ENCODE measurements at places on chromosomes 1 and 21. TPM values are rescaled to one million over a fixed set of nuclear protein-coding genes. Genes with fewer than 3 reads are reported as not detected.
A peak's percentile ranks its signal among the peaks of the same experiment; 100 is the strongest.

MAN1C1 gene
- 16.8 TPM for total RNA-seq

TMEM52 gene
- total RNA-seq, result not detected

PTPN7 gene
- total RNA-seq, result 255 TPM

TNFSF4 gene
- total RNA-seq, result 5.0 TPM

GRCh38 chr1:218242171-218242570, 42.9 kb upstream of the RRP15 start:
- H3K27ac ChIP-seq, result no peak overlapping the region
- H3K27me3 ChIP-seq, result no peaks in the 10 kb centered on the region
- no peak overlapping the region for H3K4me3 ChIP-seq
- H3K4me1 ChIP-seq, result no peaks in the 10 kb centered on the region
- no peaks in the 10 kb centered on the region for H3K36me3 ChIP-seq

DNA sequence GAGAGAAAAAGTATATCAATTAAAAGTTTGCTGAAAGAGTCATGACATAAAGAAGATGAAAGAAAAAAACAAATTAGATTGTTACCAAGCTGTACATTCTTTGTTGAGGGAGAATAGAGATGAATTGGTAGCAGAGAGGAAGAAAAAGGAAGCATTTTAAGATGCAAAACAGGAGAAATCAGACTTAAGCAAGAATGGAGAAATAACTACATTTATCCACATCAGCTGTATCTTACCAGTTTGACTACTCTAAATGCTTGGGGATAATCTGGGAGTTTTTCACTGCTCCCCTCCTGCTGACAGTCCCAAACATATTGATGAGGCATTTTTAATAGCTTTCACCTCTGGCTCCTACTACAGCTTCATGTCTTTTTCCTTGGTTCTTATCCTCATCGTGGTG, 16.8 kb upstream of the PTPRC start:
- H3K4me1 ChIP-seq, result peaks cover 93% of the 10 kb centered on the region
- H3K27ac ChIP-seq, result peak overlapping the region; percentile 99
- peaks cover 9% of the 10 kb centered on the region for H3K36me3 ChIP-seq
- no peak for DNase-seq

DNA sequence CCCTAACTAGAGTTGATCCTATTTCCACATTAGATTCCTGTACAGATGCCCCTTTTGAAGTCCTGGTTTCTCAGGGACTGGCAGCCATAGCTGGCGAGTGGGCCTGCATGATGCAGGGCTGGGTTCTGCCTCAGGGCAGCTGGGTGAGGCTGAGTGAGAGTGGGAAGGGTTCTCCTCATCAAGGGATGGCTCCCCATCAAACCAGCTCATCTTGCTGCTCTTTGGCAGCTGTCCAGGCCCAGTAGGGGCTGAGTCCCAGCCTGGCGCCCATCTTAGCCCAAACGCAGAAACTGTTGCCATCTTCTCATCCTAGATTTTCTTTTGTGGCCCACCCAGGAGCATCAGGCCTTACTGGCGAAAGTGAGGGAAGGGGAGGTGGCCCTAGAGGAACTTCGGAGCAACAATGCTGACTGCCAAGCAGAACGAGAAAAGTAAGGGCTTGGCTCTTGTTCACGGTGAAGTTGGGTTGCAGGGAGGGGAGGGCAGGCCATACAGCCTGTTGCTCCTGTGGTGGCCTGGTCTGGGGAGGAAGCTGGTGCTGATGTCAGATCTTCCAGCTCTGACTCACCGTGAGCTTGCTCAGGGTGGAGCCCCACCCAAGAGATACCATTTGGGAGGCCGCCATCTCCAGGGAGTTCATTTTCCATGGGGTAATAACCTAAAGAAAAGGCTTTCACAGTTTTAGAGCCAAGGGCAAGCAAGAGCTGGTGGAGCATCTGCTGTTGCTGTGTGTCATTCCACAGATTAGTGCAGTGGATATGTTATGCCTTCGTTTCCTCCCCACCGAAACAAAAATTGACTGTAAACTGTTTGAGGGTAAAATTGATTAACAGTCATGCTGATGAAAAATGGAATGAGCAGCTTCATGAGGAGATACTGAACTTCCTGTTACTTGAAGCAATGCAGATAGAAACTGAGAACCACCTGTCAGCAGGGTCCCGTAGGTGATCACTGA, 34.7 kb downstream of the TUFT1 start:
- H3K36me3 ChIP-seq, result no peaks in the 10 kb centered on the region
- no peak overlapping the region for H3K4me3 ChIP-seq
- no peak overlapping the region for H3K27ac ChIP-seq

- no peaks in the 10 kb centered on the region for H3K36me3 ChIP-seq
- H3K27me3 ChIP-seq, result peaks cover 8% of the 10 kb centered on the region
- H3K4me1 ChIP-seq, result no peaks in the 10 kb centered on the region
- H3K27ac ChIP-seq, result no peak overlapping the region
Measured at GRCh38 chr1:225555821-225556220, 97.1 kb downstream of the ENAH start.

- no peak for DNase-seq
- peaks cover 15% of the 10 kb centered on the region for H3K27me3 ChIP-seq
- no peaks in the 10 kb centered on the region for H3K4me1 ChIP-seq
Measured at GRCh38 chr1:94702442-94702815, 117.7 kb upstream of the SLC44A3 start.

GRCh38 chr1:24070821-24071393, 41.0 kb downstream of the MYOM3 start:
- no peaks in the 10 kb centered on the region for H3K36me3 ChIP-seq
- peak; percentile 81 for DNase-seq
- H3K27me3 ChIP-seq, result peaks cover 6% of the 10 kb centered on the region

DNA sequence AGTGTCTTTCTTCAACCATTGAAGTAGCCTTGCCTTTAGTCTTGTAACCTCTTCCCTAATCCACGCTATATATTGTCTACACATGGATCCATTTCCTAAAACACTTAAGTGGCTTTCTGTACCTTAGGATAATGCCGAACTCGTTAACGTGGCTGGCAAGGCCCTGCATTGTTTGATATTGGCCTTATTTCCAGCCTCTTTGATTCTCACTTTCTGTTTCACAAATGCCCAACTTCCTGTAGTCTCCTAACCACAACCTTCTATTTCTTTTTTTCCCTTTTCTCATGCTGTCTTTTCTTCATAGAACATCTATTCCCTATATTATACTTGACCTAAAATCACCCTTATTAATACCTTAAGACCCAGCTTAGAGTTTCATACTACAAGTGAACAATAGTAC, 536.0 kb downstream of the LMO4 start:
- H3K4me1 ChIP-seq, result peaks cover 8% of the 10 kb centered on the region
- peak overlapping the region; percentile 84 for H3K27ac ChIP-seq
- peaks cover 3% of the 10 kb centered on the region for H3K36me3 ChIP-seq
- H3K4me3 ChIP-seq, result no peak overlapping the region
- peaks cover 4% of the 10 kb centered on the region for H3K27me3 ChIP-seq
- DNase-seq, result no peak

- peaks cover 36% of the 10 kb centered on the region for H3K27me3 ChIP-seq
- peaks cover 2% of the 10 kb centered on the region for H3K36me3 ChIP-seq
- no peak for DNase-seq
- H3K4me1 ChIP-seq, result peaks cover 13% of the 10 kb centered on the region
- H3K4me3 ChIP-seq, result no peak overlapping the region
Measured at GRCh38 chr1:19662313-19662712, 2.4 kb upstream of the HTR6 start.

DNA sequence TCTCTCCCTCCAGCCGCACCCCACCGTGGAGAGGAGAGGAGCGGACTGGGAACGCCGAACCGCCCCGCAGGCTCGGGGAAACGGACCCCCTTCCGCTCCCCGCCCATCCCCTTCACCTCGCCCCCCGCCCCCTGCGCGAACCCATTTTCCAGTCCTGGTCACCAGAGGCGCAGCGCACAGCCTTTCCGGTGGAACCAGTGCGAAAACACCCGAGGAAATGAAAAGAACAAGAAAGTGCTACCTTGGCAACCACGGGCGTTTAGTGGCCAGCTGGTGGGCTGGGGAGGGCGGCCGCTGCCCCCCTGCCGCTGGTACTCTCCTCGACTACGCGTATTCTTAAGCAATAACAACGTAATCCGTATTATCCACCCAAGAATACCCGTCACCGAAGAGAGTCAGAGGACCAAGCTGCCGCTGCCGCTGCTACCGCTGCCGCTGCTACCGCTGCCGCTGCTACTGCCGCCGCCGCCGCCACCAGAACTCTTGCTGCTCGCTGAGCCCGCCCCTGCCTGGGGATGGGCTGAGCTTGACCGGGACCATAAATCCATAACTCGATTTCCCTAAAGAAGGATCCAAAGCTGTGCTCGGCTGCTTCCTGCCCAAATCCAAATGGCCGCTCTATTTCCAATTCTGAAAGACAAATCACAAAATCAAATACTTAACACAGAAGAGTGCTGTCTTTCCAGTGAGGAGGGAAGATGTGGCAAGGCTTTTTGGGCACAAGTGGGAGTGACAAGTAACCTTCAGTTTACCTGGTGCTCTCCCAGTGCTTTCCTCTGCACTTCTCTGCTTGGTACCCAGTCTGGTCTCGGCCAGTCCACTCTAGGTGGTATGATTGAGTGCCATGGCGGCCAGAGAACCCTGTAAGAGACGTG, 125.2 kb upstream of the DPYD start:
- no peak overlapping the region for H3K27ac ChIP-seq
- peak overlapping the region; percentile 73 for H3K4me3 ChIP-seq
- DNase-seq, result peak; percentile 38
- H3K4me1 ChIP-seq, result peaks cover 34% of the 10 kb centered on the region
- H3K27me3 ChIP-seq, result peaks cover 73% of the 10 kb centered on the region
- no peaks in the 10 kb centered on the region for H3K36me3 ChIP-seq

- no peaks in the 10 kb centered on the region for H3K36me3 ChIP-seq
- peaks cover 7% of the 10 kb centered on the region for H3K27me3 ChIP-seq
- DNase-seq, result no peak
- no peak overlapping the region for H3K4me3 ChIP-seq
- H3K27ac ChIP-seq, result no peak overlapping the region
- H3K4me1 ChIP-seq, result no peaks in the 10 kb centered on the region
Measured at GRCh38 chr1:201039876-201040275, 16.4 kb upstream of the KIF21B start.

Data from activated CD8-positive, alpha-beta T cell treated with anti-CD3 and anti-CD28 coated beads, Interleukin-2, amount 10 ng/mL, durations not matched to agents 7 days and 5 days (primary cell).